ENCODE measurements at places on chromosomes 12 and 14.

DNA sequence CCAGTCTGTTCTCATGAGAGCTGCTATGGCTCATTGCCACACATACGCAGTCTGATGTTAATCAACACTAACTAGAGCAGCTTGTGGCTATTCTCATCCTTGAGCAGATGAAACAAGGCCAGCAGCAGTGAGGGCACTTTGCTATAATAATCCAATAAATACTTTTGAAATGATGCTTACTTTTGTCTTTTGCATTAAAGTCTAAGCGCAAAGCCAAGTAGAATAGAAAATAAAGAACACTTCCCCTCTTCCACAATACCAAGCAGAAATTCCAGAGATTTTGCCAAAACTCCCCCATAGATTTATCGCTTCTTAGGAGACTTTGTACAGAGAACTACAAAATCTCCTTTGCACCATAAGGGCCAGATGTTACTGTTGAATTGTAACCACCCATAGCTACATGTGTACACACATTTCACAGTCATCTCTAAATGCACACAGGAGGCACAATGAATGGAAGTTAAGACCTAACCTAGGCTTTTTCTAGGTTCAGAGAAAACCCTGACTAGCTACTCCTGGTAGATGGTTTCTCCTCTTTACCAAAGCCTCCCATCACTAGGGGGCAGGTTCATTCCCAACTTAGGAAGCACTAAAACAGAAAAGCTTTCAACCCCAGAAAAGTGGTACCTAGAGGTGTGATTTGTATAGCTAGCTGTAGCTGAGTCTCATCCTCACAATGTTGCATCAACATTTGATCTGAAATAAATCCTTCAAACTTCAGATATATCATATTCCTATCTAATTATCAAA lies 119.3 kb downstream of the HMGA2 start:
- DNase-seq: no peak

DNA sequence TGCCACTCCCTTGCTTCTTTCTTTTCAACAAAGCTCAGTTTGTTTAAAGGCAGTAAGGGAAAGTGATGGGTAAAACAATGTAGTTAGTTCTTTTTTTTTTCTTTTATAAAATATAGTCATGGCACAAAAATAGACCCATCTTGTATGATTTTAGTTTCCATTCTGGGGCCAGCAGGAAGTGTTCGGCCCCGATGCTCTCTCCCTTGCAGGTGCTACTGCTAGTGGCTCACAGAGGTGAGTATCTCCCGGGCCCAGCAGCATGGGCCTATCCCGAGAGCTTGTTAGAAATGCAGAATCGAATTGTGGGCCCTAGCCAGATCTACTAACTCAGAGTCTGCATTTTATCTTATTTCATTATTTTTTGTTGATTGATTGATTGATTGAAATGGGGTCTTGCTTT lies 78.7 kb downstream of the SYNE3 start:
- no peak for DNase-seq

DNA sequence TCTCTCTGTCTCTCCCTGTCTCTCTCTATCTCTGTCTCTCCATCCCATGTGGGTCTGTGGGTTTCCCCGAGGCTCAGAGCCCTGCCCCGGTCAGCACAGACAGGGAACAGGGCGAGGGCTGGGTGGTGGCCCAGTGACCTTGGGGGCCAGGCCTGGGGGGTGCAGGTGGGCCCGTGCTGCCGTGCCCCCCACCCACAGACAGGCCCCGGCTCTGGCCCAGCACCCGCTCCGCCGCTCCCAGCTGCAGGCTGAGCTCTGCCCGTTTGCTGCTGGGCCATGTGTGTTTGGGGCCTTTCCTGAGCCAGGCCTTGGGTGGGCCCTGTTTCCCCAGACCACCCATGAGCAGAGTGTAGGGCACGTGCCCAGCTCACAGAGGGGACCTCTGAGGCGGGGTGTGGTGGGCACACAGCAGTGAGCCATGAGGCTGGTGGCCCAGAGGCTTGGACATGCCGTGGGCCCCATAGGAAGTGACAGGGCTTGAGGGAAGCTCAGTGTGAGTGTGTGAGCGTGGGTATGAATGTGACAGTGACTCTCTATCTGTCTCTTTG lies 51.0 kb downstream of the TMEM121 start:
- DNase-seq: no peak

DNA sequence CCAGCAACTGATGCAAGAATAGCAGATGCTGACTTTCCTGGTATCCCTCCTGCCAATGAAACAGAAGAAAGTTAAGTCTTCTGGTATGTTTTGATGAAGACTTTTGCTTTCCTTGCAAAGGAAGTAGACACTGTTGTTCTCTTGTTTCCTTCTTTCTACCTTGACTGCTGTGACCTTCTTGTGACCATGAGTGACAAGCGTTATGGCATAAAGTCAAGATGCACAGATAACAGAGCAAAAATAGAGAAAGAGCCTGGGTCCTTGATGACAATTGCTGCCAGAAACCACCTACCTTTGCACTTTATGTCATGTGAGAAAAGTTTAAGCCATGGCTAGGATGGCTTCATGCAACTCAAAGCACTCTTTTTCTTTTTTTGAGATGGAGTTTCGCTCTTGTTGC lies 49.2 kb upstream of the LTA4H start:
- DNase-seq: no peak

- DNase-seq: no peak
Measured at GRCh38 chr14:20179880-20180279, 10.8 kb upstream of the OR11G2 start.

DNA sequence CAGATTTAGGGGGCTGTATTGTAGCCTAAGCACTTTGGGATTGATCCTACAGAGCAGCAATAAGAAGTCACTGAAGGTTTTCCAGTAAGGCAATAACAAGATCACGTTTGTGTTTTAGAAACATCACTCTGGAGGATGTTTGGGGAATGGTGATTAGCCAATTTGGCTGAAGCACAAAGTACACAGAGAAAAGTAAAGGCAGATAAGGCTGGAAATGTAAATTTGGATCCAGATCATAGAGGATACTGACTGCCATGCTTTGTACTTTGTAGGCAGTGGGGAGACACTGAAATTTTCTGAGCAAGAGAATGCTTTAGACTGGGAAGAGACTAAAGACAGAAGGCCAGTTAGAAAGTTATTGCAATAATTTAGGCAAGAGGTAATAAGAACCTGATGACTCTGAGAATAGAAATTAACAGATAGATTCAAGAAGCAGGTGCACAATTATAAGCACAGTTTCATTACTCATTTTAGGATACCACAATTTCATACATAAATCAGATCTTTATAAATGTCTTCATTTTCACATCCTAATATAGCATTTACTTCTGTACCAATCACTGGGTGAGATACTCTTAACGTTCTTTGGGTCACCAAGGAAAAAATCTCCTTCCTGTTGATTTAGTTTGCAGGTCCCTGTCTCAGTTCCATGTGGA lies 314.5 kb upstream of the GARIN6 start:
- no peak for DNase-seq

GRCh38 chr12:19457561-19457960 lies 18.3 kb downstream of the AEBP2 start:
- no peak for DNase-seq

All from lower lobe of right lung (tissue), 2 donors.